NCI-H187 (cell line): ENCODE measurements at places on chromosomes 13 and 19.

- no peak for DNase-seq
Observed at GRCh38 chr19:54916822-54917221, 10.9 kb downstream of the NCR1 start.

GRCh38 chr13:19862481-19863313, 752 bp downstream of the ZMYM5 start:
- DNase-seq: peak; percentile 3

- no peak for DNase-seq
Observed at GRCh38 chr19:29529646-29530539, 4.1 kb downstream of the VSTM2B start.

DNA sequence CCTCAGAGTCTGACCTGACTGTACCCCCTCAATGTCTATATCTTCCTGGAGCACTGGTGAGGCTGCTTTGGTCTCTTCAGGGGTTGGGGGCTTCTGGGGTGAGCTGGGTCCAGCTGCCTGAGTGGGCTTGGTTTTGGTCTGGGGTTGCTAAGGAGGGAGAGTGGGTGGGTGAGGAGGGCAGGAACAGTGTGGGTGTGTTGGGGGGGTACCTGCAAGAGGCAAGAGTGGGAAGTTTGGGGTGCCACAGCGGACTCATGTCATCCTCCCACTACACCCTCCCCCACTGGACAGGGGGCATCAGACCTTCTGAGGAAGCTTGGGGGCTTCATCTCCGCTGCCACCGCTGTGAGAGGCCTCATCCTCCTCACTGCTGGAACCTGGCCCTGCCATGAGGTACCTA, 13.6 kb downstream of the ZNF575 start:
- no peak for DNase-seq

DNA sequence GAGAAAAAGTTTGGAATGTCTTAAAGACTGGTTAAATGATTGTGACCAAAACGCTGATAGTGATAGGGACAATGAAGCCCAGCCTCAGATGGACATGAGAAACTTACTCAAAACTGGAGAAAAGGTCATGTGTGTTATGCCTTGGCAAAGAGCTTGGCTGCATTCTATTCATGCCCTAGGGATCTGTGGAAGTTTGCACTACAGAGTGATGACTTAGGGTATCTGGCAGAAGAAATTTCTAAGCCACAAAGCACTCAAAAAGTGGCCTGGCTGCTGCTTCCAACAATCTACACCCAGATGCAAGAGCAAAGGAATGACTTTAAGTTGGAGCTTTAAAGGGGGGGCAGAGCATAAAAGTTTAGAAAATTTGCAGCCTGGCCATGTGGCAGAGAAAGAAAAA, 521.3 kb downstream of the UQCRFS1 start:
- DNase-seq: no peak

- no peak for DNase-seq
Observed at GRCh38 chr19:20028611-20029010, 10.7 kb downstream of the ZNF682 start.

- no peak for DNase-seq
Observed at GRCh38 chr13:74533226-74533625, 399.0 kb upstream of the KLF12 start.

GRCh38 chr19:5451494-5451893, 3.7 kb upstream of the ZNRF4 start:
- DNase-seq: no peak

DNA sequence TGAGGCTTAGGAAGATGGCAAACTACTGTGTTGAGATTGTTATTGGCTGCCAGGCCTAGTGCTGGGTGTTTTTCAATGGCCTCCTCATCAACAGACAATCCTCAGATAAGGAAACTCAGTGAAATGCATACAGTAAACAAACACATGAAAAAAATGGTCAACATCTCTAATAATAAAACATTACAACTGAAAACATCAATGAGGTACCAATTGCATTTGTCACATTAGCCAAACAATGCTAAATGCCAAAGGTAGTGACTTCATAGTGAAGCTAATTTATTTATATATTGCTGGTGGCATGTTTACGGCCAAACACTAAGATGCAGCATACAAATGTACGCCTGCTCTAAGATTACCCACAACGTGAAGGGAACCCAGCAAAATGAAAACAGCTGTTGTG, 224.0 kb upstream of the UBL3 start:
- DNase-seq: no peak

DNA sequence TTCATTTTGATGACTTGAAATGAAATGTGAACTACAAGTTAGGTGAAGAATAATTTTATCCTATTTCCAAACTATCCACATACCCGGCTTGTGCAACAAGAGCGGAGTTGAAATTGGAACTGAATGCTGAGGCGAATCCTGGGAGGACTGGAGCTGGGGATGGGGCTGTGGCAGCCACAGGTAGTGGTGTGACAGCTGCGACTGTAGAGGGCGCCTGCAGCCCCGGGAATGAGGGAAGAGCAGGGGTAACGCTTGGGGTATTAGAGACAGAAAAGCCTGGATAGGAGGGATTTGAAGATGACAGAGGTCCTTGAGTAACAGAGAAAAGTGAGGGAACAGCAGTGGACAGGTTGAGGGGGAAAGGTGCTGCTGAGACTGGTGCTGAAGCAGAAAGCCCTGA, 22.0 kb upstream of the STOML3 start:
- no peak for DNase-seq

DNA sequence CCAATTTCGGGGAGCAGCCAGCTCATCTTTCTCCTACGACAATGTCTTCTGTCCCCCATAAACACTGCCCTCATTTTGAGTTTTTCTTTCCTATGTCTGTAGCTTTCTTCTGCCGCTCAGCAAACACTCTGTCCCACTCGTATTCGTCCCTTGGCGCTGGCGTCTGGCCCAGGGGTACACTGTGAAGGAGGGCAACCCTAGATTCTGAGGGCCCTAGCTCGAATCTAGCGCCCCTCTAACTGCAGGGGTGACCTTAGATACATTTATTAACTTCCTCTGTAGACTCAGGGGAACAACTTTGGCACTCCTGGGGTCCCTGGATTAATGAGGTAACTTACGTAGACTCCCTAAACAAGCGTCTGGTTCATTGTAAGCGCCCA, 677 bp upstream of the LRCH1 start:
- DNase-seq: no peak

DNA sequence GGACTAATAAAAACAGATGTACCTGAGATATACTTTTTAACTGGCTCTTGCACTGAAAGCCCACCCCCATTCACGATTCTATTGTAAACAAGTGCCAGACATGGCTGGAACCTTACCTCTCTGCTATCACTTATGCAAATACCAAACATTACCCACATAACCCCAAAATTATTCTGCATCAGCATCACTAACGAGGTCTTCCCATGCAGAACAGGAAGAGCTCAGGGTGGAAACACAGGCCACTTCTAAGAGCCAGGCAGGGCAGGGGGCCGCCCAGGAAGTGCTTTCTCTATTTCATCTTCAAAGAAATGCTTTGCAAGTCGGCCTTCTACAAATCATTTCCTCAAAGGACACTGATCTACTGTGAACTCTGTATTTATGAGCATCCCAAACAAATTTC, 7.3 kb downstream of the IRS2 start:
- no peak for DNase-seq
